Activated T-cell treated with anti-CD3 and anti-CD28 coated beads for 1 hour (primary cell): ENCODE measurements at places on chromosomes 16 and 17.
A peak's percentile ranks its signal among the peaks of the same experiment; 100 is the strongest.

DNA sequence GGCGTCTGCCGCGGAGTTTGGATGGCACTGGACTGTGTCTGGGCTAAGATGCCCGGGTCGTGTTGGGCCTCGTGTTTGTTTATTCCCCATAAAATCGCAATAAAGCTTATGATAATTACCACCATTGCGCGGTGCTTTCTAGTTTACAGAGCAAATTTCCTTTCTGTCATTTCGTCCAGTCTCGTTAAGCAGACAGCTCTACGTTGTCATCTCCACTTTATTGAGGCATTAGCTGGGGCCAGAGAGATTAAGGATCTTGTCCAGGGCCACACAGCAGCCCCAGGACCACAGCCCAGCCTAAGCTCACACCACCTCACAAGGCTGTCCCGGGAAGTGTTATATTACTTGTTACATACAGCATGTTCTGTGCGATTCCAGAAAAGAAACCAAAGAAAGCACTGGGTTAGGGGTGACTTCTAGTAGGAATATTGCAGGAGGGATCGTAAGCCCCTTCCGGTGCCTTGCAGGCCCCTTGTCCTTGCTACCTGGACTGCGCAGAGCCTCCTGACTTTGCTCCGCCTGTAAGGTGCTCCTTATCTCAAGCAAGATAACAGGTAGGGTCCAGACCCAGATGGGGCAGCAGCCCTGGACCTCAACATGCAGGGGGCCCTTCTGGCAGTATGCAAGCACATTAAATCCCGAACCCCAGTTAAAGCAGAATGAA lies 6.3 kb downstream of the NOS2 start:
- no peak for DNase-seq

- DNase-seq, result no peak
These were observed 7.7 kb downstream of the JPH3 start for GRCh38 chr16:87610026-87610425.

- no peak for DNase-seq
These were observed 76.9 kb upstream of the PSMD7 start for GRCh38 chr16:74219706-74220105.

DNA sequence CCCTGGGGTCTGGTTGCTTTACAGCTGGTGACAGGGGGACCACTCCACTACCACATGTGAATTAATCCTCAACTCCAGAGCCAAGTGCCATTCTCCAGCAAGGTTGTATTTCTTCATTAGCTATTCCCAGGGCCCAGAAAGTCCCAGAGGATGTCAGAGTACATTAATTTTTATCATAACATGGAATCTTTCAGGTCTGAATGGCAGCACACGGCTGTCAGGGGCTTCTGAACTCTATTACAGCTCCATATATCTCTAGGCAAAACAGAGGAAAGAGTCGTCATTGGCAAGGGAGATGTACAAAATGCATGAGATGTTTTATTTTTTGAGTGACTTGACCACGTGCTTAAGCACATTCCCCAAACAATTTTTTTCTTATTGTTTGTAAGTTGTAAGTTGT lies 303.4 kb downstream of the WWOX start:
- DNase-seq, result no peak

- DNase-seq, result no peak
These were observed 115.4 kb downstream of the AXIN2 start for GRCh38 chr17:65446043-65446442.

GRCh38 chr16:65524231-65524630 lies 402.4 kb upstream of the CDH11 start:
- no peak for DNase-seq

DNA sequence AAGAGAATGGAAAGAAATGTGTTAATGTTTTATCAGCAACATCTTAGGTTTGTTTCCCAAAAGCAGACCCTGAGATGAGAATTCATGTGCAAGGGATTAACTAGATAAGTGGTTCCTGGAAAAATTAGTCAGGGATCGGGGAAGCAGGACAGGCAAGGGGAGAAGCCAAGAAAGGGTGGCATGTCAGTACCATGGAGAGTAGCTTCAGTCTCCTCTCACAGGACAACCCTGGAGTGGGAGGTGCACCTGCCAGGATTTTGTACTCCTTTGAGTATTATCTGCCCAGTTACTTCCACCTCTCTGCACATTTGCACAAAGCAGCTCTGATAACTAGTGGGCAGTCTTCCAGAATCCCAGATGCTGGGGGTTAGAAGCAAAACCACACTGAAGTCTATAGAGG lies 117.0 kb downstream of the RGS9 start:
- DNase-seq, result no peak

GRCh38 chr16:66516808-66517585 lies 32.9 kb downstream of the TK2 start:
- DNase-seq, result peak; percentile 65

DNA sequence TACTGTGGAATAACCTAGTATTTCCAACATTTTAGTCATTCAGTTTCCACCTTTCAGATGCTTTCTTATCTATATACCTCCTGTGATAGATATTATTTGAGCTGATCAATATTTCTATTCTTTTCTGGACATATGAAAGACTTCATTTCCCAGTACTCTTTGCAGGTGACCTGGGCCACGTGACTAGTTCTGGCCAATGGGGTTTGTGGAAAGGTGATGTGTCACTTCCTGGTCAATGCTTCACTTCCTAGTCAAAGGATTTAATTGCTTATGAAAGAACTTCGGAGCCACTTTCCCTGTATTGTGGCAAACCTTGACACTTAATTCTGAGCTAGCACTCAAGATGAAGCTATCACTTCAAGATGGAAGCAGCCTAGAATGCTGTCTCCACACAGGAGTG lies 248.9 kb upstream of the FOXF1 start:
- no peak for DNase-seq

- no peak for DNase-seq
These were observed 11.8 kb upstream of the GAS7 start for GRCh38 chr17:10210151-10210574.

DNA sequence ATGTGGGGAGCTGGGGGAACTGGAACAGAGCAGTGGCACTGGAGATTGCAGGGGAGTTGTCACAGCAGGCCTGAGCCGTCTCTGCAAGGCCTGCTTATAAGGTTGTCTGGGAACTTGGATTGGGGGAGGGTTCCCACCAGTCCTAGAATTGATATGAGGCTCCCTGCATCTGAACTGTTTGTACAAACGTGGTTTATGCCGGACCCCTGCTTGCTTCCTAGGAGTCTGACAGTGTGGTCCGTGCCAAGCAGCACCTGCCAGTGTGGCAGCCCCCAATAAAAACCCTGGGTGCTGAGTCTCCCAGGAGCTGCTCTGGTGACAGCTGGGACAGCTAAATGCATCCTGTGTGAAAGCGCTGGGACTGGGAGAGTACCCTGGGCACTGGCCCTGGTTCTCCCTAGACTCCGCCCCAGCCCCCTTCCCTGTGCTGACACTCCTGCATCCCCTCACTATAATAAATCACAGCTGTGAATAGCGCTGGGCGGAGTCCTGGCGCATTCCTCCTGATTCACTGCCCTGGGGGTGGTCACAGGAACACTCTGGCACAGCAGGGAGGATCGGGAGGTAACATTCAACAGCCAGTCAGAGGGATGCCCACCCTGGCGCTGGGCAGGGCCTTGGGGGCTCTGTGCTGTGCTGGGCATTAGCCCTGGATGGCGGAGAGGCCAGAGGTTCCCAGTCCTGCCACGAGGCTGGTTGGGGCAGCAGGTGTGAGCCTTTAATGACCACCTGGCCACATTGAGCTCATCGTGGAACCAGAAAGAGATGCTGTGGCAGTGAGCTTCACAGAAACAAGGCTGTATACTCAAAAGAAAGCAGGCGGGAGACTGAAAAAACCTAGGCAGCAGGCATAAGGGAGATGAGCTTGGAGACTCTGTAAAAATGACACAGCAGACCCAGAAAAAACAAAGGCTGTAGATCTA lies 45.6 kb downstream of the RMI2 start:
- DNase-seq, result no peak

DNA sequence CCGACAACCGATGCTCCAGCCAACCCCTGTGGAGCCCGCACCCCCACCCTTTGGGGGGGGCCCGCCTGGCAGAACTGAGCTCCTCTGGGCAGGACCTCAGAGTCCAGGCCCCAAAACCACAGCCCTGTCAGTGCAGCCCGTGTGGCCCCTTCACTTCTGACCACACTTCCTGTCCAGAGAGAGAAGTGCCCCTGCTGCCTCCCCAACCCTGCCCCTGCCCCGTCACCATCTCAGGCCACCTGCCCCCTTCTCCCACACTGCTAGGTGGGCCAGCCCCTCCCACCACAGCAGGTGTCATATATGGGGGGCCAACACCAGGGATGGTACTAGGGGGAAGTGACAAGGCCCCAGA lies 17.9 kb downstream of the NGFR start:
- no peak for DNase-seq

DNA sequence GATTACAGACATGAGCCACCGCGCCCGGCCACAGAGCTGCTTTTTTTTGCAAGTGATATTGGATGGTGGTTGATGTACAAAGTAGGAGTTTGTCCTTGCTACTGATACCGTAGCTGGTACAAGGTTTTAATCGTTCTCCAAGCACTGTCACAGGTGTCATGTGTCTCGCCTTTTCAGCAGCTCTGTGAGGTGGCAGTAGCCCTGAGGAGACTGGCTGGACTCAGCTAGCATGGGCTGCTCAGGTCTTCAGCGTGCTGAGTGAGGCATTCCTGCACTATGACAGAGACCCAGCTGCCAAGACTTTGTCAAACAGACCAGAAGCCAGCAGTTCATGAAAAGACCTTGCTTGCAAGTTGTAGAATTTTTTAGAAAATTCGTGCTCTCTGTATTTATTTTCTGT lies 7.2 kb downstream of the WWOX start:
- DNase-seq, result no peak

GRCh38 chr17:2050300-2051060 lies 4.4 kb upstream of the HIC1 start:
- peak; percentile 59 for DNase-seq

DNA sequence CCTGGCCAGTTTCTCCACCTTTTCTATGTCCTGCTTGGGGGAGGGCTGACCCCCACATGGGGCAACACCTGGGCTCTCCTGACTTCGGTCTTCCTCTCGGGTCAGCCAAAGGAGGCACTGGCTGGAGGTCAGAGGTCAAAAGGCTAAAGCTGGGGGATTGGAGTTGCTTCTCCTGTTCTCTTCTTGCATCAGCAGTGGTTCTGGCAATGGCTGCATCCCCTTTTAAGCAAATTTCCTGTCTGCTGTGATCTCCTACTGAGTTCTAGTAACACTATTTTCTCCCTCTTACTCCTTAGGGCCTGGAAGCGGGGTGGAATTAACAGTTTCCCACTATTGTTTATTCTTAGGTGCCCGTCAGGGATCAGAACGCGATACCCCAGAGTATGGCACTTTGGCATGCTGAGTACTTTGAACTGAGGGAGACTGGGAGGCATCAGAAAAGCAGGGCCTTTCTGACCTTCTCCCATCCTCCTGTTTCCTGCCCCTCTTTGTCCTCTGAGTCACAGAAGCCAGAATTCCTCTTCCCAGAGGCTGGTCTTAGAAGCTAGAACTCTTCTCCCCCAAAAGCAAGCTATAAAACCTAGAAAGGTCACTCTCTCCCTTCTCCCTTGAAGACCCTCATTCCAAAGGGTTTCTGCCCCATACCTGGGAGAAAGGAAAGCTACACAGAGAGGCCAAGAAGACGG lies 268.2 kb downstream of the STX8 start:
- DNase-seq, result no peak

- no peak for DNase-seq
These were observed 21.9 kb downstream of the USP7 start for GRCh38 chr16:8941718-8942344.

DNA sequence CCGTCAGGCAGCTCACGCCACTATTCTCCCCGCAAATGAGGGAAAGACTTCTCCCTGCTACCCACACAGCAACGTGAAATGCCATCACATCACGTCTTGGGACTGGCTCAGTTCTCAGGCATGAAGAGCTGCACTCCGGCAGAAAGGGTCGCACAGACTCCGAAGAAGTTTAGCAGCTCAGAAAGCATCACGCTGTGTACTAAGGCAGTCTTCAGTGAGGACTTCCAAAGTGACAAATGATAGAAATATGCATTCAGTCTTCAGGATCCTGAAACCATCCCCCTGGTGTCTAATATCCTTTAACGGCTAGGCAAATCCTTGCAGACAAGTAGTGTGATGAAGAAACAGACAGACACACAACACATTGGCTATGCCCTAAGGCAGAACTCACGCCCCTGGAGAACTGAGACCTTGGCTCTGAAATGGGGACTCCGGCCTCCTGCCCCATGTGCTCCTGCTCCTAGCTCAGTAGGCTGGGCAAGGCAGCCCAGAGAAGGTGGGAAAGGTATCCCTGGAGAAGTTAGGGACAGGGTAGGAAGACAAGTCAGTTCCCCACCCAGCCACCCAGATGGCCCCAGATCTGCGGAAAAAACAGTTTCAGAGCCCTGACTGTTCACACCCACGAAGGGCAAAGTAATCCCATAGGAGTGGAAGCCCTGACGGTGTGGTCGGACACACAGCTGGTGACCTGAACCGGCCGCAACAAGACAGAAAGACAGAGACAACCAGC lies 1.6 kb downstream of the XYLT1 start:
- DNase-seq, result no peak

DNA sequence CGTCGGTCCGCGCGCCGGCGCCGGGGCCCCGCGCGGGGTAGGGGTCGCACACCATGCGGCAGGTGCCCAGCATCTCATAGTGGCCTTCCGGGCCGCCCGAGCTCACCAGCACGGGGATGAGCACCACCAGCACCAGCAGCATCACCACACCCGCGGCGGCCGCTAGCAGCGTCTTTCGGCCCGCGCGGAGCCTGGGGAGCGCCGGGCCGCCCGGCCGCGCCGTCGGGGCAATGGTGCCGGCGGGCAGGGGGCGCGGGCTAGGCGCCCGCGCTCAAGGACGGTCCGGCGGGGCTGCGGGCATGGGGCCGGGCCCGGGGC lies 237 bp downstream of the C1QL1 start:
- no peak for DNase-seq

DNA sequence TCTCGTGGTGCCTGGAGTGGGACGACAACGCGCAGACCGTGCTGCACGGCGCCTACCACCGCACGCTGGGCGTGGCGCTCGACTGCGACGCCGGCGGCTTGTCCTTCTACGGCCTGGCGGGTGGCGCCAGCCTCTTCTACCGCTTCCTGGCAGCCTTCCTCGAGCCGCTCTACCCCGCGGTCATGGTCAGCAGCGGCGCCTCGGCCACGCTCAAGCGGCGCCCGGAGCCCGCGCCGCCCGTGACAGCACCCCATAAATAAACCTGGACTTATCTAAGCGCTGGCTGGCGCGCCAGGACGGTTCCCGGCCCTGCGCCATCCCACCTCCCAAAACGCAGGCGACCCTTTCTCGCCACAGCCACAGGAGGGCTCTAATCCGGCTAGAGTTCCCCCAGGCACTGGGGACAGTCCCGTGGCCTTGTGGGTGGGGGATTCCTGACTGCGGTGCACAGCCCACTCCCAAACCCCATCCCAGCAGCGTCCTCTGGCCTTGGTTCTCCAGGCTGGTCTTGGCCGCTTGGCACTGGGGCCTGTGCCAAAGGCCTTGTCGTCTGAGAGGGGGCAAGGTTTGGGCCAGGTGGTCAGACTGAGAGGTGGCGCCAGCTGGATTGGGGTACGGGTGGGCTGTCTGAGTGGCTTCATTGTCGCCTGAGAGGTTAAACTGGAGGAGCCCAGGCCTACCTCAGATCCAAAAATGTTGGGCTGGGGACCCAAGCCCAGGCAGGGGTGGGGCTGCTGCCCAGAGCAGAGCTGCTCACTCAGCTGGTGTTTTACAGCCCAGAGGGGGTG lies 10.1 kb upstream of the SLC16A5 start:
- peak; percentile 36 for DNase-seq
